ENCODE measurements at places on chromosomes 3 and 15.

GRCh38 chr3:57179580-57180410 is 14.6 kb upstream of the IL17RD start:
- no peak for DNase-seq

GRCh38 chr3:59430341-59430740 is 380.5 kb upstream of the CFAP20DC start:
- DNase-seq: no peak

- DNase-seq: no peak
Observed at GRCh38 chr15:28933710-28934445, 48.1 kb downstream of the APBA2 start.

GRCh38 chr3:124639406-124640237 is 90.6 kb upstream of the UMPS start:
- DNase-seq: no peak

GRCh38 chr3:109819734-109820133 is 482.4 kb upstream of the DPPA4 start:
- no peak for DNase-seq
